ENCODE measurements at places on chromosomes 6 and 20.

DNA sequence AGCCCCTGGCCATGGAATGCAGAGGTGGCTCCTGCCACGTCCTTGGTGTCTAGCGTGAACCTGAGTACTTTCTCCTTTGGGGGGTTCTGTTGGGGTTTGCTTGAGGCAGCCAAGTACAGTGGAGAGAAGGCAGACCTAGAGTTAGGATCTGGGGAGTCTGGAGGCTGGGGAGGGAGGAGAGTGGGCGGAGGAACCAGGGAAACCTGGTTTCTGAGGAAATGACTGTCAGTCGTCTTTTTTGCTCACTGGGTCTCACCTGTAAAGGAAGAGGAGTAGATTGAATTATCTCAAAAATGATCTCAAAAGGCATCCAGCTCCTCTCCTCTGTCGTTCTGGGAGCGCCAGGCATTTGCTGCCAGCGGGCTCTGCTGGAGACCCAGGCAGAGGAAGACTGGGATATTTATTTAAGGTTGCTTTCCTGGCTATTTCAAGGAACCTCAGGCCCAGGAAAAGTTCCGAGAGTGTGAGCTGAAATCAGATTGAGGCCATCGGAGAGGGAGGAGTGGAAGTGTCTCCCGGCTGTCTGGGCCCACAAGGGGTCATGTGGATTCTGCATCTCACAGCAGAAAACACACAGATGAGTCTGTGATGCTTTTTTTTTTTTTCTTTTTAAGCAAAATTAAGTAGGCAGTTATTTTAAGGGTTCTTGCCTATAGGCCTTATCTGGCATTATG lies 16.1 kb downstream of the EPB41L1 start:
- DNase-seq, result no peak

- DNase-seq, result no peak
These were observed 83.4 kb downstream of the REV3L start for GRCh38 chr6:111399626-111400025.

DNA sequence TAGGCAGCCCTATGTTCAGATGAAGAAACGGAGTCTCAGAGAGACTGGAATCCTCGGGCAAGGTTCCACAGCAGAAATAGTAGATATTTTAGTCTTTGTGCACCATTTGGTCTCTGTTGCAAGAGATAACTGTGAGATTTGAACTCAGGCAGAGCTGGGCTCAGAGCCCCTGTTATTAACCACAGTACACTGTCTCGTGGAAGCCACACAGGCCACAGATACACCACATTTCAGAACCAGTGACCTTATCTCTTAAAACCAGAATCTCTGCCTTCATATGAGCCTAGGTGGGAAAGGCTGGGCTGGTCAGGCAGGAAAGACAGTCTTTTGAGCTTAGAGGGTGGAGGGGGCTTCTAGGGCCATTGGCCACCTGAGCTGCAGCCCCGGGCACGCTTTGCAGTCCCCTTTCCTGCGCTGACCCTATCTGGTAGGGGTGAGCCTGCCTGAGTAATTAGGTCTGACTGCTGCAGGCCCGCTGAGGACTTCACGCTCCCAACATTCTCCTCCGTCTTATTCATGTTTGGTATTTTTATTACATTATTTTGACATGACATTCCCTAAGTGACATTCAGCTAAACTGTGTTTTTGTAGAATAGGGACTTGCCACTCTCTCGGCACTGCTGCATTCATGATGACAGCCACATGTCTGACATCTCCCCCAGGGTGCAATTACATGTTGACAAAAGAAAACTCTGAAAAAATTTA lies 71.1 kb downstream of the KCNB1 start:
- no peak for DNase-seq

DNA sequence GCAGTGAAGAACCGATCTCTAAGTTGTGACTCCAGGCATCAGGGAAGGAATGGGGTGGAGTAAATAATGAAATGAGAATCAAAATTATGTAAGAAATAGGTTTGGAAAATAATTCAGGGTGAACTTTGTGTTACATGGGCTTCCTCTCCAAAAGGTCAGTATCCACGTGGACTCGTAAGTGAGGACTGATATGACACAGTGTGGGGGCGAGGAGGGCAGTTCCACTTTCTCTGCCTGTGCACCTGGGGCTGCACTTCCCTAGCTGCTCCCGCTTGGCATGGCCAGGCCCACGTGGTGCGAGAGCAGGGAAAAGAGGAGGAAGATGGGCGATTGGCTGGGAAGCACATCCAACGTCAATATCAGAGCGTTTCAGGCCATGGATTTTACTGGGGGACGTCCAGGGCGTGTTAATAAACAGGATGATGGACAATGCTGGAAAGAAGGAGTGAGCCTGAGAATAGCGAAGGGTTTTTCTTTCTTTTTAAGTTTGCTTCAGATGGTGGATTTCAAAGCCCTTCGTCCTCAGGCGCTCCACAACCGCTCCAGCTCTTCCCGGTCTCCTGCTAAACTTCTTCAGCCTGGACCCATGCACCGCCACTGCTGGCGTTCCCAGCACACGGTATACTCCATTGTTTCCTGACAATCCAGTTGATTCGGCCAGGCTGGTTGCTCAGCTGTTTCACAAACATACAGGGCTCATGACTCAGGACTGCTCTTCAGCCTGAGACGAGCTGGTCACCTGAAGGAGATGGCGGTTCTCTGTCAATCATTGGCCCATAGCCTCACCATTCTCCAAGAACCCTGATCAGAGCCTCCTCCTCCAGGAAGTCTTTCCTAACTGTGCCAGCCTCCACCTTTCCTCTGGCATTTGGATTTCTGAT lies 11.8 kb downstream of the CCR6 start:
- DNase-seq, result no peak

- no peak for DNase-seq
These were observed 121.7 kb upstream of the MYLIP start for GRCh38 chr6:16007146-16007545.

- no peak for DNase-seq
These were observed 22.9 kb upstream of the PYGB start for GRCh38 chr20:25224941-25225340.

DNA sequence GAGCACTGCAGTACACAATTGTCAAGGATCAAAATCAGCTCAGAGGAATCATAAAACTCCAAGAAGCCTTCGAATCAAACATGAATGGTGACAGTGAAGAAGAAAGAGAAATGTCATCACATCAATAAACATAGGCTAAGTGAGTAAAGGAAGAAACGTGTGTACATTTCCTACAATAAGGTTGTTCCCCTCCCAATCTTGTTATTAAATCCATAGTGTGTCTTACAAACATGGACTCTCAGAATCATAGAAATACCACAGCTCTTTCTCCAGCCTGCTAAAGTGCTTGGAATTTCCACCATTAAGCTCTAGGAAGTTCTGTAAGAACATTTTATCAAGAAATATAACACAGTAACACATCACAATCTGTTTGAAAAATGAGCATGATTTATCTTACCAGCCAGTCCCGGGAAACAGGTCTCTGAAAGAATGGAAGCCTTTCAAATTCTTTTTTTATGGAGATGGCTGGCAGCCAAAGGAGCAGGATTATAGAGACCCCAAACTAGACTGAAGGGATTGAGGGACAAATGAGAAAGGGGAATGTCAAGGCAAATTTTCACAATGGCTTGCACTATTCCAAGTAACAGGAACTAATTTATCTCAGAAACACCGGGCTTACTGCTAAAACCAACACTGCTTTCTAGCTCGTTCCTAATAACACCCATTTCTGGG lies 4.5 kb upstream of the TNFAIP3 start:
- no peak for DNase-seq

DNA sequence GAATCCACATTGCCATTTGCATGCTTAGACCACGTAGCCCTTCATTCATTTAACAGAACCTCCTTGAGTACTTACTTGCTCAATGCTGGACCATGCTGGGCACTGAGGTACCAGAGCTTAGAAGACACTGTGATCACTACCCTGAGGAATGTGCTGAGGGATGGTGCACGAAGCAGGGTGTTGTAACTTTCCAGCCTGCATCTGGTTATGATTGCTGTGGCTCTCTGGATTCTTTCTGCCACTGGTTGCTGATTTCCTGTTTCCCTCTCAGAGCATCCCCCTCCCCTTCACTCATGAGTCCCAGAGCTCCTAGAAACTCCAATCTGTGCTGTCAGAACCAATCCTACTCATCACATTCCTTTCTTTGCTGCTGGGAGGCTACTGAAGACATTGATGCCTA lies 537.4 kb downstream of the PTPRT start:
- no peak for DNase-seq

DNA sequence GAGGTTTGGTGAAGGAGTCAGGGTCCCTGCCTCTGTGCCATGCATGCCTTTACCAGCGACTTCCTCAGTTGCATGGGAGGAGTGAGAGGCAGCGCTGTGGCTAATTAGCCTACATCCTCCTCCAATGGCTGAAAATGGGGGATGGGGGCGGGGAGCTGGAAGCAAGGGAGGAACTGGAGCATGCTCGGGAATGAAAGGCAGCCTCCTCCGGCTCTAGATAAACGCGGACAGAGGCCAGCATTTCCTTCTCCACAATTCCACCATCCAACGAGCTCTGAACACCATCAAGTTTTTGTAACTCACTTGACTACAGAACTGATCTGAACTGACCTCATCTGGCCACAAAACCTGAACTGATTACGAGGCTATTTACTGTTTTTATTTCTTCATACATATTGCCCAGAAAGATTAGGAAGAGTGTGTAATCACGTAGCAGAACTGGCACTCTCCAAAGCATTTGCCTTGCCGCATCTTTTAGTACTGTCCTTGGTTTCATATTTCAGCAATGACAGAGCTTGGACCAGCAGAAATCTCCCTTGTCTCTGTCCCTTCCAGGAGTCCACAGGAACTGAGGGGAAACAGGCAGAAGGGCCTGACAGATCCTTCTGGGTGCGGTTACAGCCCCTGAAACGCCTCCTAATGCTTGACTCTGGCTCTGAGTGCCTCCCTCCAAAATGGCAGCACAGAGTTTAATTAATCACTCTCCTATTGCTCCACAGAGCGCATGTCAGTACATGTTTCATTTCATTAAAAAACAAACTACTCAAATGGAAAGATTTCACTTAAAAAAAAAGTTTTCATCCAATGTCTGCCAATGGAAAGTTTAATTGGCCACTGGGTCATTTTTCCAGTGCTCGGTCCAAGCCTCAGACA lies 58.2 kb upstream of the TRAF3IP2 start:
- DNase-seq, result no peak

DNA sequence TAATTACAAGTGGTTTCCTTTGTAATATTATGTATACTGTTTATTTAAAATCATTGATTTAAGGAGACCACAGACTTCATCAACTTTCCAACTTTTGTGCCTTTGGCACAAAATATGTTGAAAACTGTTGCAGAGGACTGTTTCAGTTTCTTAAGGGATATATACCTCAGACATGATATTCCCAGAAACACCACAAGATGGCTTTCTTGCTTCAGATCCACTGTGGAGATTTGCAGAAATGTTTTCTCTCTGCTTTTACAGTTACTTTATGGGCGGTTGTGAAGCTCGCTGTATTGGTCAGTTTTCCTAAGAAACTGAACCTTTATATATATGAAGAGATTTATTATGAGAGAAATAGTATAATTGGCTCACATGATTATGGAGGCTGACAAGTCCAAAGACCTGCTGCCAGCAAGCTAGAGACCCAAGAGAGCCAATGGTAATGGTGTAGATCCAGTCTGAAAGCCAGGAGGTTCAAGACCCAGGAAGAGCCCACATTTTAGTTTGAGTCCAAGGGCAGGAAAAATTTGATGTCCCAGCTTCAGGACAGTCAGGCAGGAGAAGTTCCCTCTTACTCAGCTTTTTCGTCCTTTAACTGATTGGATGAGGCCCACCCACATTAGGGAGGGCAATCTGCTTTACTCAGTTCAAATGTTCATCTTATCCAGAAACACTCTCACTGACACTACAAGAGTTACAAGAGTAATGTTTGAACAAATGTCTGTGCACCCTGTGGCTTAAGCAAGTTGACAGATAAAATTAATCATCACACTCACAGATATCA lies 12.8 kb downstream of the ME1 start:
- DNase-seq, result no peak

DNA sequence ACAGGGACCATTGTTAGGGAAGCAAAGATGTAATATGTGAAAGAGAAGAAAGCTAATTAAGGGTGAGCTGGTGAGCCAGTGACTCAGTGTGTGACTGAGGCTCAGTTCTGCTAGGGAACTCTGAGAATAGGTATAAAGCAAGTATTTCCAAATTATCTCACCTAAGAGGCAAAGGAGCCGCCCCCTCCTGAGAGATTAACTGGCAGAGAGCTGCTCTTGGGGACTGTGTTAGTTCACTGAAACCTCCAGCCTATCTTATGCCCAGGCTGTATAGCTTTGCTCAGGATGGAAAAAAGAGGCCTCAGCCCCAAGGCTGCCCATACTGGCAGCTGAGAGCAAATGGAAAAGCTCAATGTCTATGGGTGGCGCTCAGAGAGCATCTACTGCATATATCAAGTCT lies 152.0 kb downstream of the PAK5 start:
- DNase-seq, result no peak

GRCh38 chr6:27176523-27177484 lies 70.7 kb upstream of the PRSS16 start:
- no peak for DNase-seq

DNA sequence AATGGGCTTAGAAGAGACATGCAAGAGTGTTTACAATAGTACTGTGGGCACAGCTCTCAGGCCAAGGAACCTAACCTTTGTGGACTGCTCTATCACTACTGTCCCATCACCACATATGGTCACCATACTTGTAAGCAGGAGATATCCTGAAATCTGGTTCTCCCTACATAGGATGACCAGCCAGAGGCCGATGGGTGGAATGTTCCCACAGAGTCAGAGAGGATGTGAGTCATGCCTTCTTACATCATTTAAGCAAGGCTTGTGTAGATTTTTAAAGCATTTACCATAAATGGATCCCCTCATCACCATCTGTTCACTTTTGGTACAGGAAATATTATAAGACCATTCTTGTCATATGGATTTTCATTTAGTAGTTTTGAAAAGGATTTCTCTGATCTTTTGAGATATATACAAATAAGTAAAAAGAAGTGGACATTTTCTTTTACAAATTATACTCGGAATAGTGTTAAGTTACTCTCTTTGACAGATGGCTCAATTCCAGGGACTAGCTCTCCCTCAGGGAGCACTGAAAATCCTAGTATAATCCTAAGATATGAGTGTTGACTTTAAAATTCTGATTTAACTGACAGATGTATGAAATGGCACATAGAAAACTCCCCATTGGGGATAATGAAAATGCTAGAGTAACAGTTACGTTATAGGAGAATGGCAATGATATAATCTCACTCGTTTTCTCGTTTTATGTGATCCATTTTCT lies 6.6 kb downstream of the HTR1B start:
- DNase-seq, result no peak

DNA sequence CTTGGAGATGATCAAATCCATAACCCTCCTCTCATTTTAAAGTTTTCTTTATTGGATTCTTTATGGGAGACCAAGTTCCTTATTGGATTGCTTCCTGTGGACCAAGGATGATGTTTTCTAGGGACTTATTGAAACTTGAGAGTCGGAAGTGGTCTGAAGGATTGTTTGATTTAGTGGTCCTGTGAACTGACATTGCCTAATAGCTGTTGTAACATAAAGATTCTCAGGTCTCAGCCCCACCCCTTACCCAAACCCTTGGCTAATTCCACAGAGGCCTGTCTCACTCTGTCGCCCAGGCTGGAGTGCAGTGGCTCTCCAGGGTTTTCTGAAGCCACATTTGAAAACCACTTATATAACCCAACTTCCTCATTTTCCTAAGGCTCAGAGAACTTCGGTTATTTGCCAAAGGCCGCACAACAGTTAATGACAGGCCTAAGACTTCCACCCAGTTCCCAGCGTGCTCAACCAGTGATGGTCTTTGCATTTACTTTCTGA lies 77.0 kb downstream of the ATXN1 start:
- no peak for DNase-seq

- DNase-seq, result no peak
These were observed 104.6 kb upstream of the EXOC2 start for GRCh38 chr6:797479-798077.

Data from stimulated activated CD8-positive, alpha-beta memory T cell treated with anti-CD3 and anti-CD28 coated beads, Interleukin-2, amount 100 ng/mL, for 48 hours (primary cell).